ENCODE measurements at places on chromosomes 7 and 10.

- peaks cover 4% of the 10 kb centered on the region for H3K27me3 ChIP-seq
- peaks cover 28% of the 10 kb centered on the region for H3K4me1 ChIP-seq
- no peak overlapping the region for H3K27ac ChIP-seq
- no peak for DNase-seq
Observed at GRCh38 chr10:47164126-47164799, 135.7 kb upstream of the GDF10 start.

DNA sequence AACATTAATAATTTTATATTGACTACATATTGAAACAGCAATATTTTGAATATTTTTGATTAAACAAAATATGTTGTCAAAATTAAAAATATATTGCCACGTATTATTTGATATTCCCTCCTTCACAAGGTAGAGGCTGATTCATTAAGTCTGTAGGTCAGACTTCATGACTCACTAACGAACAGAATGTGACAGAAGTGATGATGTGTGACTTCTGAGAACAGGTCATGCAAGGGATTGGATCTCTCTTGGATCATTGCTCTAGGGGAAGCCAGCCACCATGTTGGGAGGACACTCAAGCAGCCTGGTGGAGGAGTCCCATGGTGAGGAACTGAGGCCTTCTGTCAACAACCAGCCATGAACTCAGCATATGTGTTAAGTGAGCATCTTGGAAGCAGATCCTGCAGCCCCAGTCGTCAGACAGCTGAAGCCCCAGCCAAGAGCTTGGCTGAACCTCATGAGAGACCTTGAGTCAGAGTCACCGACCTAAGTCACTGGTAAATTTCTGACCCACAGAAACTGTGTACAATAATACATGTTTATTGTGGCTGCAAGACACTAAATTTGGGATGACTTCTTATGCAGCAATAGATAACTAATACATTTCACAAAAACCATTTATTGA, 66.6 kb downstream of the HTR5A start:
- H3K4me3 ChIP-seq, result no peak overlapping the region
- DNase-seq, result no peak
- no peaks in the 10 kb centered on the region for H3K36me3 ChIP-seq
- no peak overlapping the region for H3K27ac ChIP-seq

GRCh38 chr7:115864082-115864481, 166.5 kb downstream of the TFEC start:
- no peak overlapping the region for H3K4me3 ChIP-seq
- DNase-seq, result no peak
- no peaks in the 10 kb centered on the region for H3K27me3 ChIP-seq
- no peak overlapping the region for H3K27ac ChIP-seq
- H3K36me3 ChIP-seq, result no peaks in the 10 kb centered on the region

DNA sequence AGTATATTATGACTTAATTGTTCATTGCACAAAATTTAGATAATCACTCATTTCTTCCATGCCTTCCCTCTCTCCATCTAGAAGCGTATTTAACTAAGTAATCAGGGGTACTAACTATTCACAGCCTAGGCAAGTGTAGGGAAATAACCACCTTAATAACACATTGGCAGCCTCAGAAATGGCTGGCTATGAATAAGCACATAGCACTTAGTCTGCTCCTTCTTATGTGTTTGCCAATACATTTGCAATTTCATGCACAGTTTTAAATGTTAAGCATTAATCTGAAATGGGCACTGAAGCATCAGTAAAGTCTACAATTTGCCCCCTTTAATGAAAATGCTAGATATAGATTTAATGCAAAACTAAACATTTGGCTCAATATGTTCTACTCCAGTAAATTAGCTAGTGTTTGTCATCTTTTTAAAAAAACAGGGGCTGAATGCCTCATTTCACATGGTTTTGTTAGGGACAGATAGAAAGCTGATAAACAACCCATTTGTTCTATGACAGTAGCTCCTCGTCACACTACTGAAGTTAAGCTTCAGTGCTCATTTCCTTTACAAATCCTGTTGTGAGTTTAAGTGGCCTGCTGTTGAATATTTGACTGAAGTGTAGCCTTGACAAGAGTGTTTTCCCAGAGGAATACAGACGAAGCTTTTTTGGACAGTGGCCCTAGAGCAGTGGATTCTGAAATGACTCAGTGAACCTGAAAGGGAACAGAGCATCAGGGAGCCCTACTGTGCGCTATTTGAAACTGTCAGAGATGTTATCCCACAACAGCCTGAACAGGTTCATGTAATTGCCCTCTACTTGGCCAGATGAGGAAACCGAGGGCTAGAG, 30.5 kb downstream of the HHEX start:
- no peaks in the 10 kb centered on the region for H3K36me3 ChIP-seq
- no peak overlapping the region for H3K4me3 ChIP-seq
- no peak overlapping the region for H3K27ac ChIP-seq
- no peak for DNase-seq

- DNase-seq, result no peak
- H3K4me1 ChIP-seq, result no peaks in the 10 kb centered on the region
- no peaks in the 10 kb centered on the region for H3K36me3 ChIP-seq
- no peak overlapping the region for H3K4me3 ChIP-seq
- no peaks in the 10 kb centered on the region for H3K27me3 ChIP-seq
Observed at GRCh38 chr7:117993377-117994003, 120.2 kb upstream of the CTTNBP2 start.

- H3K27me3 ChIP-seq, result no peaks in the 10 kb centered on the region
- no peak overlapping the region for H3K27ac ChIP-seq
Observed at GRCh38 chr7:79216236-79216635, 237.2 kb downstream of the MAGI2 start.

GRCh38 chr10:124165827-124166226, 72.4 kb upstream of the CHST15 start:
- peaks cover 26% of the 10 kb centered on the region for H3K27me3 ChIP-seq
- no peaks in the 10 kb centered on the region for H3K4me1 ChIP-seq
- no peak overlapping the region for H3K27ac ChIP-seq
- no peak overlapping the region for H3K4me3 ChIP-seq
- H3K36me3 ChIP-seq, result no peaks in the 10 kb centered on the region

DNA sequence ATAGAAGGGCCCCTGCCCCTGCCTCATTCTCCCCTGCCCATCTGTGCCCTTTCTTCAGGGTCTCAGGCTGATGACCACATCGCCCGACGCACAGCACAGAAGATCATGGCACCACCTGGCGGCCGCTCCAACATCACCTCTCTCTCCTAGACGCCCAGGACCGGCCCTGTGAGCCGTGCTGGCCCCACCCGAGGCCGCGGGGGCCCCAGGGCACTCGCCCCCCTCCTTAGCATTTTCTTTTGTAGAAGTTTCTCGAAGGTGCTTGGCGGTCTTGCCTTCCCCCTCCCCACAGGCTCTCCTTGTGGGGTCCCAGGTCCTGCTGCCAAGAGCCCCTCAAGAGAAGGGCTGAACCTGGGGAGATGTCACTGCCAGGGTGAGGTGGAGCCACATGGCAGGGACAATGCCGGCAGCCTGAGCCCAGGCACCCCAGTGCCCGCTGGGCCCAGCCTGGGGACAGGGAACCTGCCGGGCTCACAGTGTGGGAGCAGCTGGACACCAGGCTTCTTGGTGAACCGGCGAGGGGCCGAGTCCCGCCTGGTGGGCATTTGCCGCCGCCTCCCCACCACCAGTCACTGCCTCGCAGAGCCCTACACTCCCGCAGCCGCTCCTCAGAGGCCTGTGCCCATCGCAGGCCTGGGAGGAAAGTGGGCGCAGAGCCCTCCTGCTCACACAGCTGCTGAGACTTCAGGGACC, 18.2 kb downstream of the DPYSL4 start:
- no peak overlapping the region for H3K4me3 ChIP-seq
- H3K27ac ChIP-seq, result no peak overlapping the region
- DNase-seq, result no peak
- H3K27me3 ChIP-seq, result no peaks in the 10 kb centered on the region
- no peaks in the 10 kb centered on the region for H3K4me1 ChIP-seq

DNA sequence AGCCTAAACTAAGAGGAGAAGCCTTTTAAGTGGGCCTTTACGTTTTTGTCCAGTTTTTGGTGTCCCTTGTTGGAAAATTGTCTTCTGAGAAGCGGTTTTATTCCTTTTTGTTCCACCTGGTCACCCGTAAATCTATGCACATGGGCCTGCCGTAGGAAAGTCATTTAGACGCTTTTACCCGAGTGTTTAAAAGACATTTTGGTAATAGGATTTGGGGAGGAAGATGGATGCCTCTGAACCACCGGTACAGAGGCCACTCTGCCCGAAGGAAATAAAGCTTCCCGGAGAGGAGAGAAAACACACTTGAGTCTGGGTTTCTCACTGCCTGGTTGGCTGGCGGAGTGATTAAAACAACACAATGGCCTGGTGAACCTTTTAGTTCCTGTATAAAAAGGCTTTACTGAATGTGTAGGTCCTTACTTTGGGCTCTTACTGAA, 760 bp downstream of the THNSL1 start:
- H3K36me3 ChIP-seq, result no peaks in the 10 kb centered on the region
- H3K4me1 ChIP-seq, result peaks cover 20% of the 10 kb centered on the region
- H3K4me3 ChIP-seq, result peak overlapping the region; percentile 85
- peak; percentile 25 for DNase-seq
- H3K27me3 ChIP-seq, result peaks cover 4% of the 10 kb centered on the region
- H3K27ac ChIP-seq, result peak overlapping the region; percentile 90

DNA sequence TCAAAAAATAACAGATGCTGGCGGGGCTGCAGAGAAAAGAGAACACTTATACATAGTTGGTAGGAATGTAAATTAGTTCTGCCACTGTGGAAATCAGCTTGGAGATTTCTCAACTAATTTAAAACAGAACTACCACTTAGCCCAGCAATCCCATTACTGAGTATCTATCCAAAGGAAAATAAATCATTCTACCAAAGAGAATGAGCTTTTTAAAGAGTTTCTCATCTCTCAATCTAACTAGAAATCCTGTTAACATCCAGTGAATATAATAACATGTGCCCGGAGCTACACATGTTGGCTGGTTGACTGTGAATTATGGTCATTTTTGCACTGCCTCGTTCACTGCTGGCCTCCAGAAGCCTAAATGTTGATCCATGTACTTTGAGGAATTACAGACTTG, 39.3 kb downstream of the BET1 start:
- H3K36me3 ChIP-seq, result no peaks in the 10 kb centered on the region
- H3K4me1 ChIP-seq, result no peaks in the 10 kb centered on the region
- no peak overlapping the region for H3K4me3 ChIP-seq
- no peak overlapping the region for H3K27ac ChIP-seq

DNA sequence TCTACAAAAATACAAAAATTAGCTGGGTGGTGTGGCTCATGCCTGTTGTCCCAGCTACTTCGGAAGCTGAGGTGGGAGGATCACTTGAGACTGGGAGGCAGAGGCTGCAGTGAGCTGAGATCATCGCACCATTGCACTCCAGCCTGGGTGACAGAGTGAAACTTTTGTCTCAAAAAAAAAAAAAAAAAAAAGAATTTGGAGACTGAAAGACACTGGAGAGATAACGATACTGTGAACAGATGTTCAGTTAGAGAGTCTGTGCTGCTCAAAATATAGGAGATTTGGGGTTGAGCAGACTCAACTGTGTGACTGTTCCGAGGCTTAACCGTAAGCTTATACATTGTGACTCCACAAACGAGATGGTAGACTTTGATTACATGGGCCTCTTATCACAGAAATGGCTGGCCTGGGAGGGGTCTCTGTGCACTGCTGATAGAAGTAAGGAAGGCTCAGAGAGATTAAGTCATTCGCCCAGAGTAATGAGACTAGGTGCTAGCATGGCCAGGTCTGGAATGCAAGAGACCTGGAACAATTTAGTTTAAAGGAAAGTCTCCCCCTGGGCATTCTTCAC, 19.4 kb downstream of the WBP1L start:
- peaks cover 36% of the 10 kb centered on the region for H3K36me3 ChIP-seq
- DNase-seq, result no peak
- peaks cover 19% of the 10 kb centered on the region for H3K4me1 ChIP-seq
- H3K27me3 ChIP-seq, result no peaks in the 10 kb centered on the region

GRCh38 chr7:45594745-45595535, 20.8 kb downstream of the ADCY1 start:
- no peak overlapping the region for H3K4me3 ChIP-seq
- no peaks in the 10 kb centered on the region for H3K27me3 ChIP-seq
- H3K4me1 ChIP-seq, result no peaks in the 10 kb centered on the region
- H3K36me3 ChIP-seq, result no peaks in the 10 kb centered on the region
- H3K27ac ChIP-seq, result no peak overlapping the region

- H3K27ac ChIP-seq, result no peak overlapping the region
- no peak for DNase-seq
- no peak overlapping the region for H3K4me3 ChIP-seq
- H3K4me1 ChIP-seq, result peaks cover 10% of the 10 kb centered on the region
Observed at GRCh38 chr10:74921744-74922143, 95.3 kb downstream of the KAT6B start.

GRCh38 chr10:73855413-73855812, 18.9 kb downstream of the CAMK2G start:
- H3K4me3 ChIP-seq, result no peak overlapping the region
- DNase-seq, result no peak
- H3K27ac ChIP-seq, result no peak overlapping the region
- H3K36me3 ChIP-seq, result peaks cover 63% of the 10 kb centered on the region
- H3K27me3 ChIP-seq, result no peaks in the 10 kb centered on the region
- H3K4me1 ChIP-seq, result peaks cover 55% of the 10 kb centered on the region

DNA sequence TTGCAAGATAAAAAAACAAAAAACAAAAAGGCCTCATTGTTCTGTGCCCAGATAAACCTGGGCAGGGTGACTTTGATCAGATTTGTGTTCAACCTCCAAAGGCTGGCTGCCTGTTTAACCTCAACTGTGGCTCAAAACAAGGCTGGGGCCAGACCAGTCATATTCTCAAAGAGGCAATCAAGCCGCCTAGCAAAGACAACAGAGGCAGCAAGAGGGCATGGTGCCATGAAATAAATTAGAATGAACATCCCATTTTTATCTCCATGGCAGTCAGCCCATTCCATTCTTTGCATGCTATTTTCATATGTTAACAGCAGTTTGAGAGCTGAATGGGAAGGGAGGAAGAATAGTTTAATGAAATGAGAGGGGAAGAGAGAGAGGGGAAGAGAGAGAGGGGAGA, 1150.3 kb downstream of the TYW1 start:
- no peak for DNase-seq
- H3K4me1 ChIP-seq, result no peaks in the 10 kb centered on the region
- no peaks in the 10 kb centered on the region for H3K27me3 ChIP-seq
- peaks cover 1% of the 10 kb centered on the region for H3K36me3 ChIP-seq
- no peak overlapping the region for H3K4me3 ChIP-seq

DNA sequence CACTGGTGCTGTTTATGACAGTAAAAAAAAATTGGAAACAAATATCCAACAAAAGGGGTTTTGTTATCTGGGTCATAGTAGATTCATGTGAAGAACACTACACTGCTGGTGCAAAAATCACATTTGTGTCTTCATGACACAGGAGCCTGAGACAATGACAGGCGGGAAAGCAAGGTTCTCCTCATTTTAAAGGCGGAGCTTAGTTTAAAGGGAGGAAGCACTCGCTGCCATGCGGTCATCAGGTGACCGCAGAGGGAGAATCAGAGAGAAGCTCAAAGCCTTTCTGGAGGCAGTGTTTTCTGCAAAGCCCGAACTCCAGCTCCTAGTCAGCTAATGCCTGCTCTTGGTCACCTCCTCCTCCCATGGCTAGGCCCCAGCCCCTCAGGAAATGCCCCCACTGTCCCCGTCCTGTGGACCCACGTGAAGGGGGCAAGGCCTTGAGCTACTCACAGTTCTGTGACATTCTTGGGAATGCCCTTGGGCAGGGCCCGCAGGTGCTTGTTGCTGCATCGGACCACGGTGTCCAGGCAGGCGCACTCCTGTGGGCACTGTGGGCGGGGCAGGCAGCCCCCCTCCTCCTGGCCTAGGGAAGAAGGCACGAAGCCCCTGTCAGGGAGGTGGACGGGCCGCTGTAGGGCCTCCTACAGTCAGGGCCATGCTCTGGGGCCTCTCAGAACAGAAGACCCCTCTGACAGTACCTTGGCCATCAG, 146.1 kb downstream of the SLIT1 start:
- DNase-seq, result no peak
- no peaks in the 10 kb centered on the region for H3K36me3 ChIP-seq
- no peak overlapping the region for H3K27ac ChIP-seq
- H3K4me3 ChIP-seq, result no peak overlapping the region

All from activated naive CD4-positive, alpha-beta T cell treated with anti-CD3 and anti-CD28 coated beads, Interleukin-2, amount 10 ng/mL, durations not matched to agents 7 days and 5 days (primary cell).